Activated T-helper 9 cell treated with anti-CD3 and anti-CD28 coated beads, Interleukin-2, amount 50 U/mL, for 16 hours (primary cell): ENCODE measurements at places on chromosomes 5 and 9.

DNA sequence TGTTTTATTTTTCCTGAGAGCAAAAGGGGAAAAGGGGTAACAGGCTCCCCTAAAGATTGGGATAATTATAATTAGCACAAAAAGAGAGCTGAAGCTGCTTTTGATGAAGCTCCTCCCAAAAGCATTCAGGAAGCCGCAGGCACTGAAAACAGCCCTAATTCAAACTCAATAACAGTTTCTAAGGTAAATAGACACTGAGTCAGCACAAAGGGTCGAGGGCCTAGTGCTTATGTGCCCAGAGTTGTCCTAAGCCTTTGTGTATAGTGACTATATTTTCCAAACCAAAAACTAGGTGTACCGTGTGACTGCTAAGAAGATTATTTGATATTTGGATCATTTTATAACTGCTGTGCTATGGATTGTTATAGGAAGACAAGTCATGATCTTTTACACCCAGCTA lies 67.7 kb downstream of the HMHB1 start:
- no peak for DNase-seq

DNA sequence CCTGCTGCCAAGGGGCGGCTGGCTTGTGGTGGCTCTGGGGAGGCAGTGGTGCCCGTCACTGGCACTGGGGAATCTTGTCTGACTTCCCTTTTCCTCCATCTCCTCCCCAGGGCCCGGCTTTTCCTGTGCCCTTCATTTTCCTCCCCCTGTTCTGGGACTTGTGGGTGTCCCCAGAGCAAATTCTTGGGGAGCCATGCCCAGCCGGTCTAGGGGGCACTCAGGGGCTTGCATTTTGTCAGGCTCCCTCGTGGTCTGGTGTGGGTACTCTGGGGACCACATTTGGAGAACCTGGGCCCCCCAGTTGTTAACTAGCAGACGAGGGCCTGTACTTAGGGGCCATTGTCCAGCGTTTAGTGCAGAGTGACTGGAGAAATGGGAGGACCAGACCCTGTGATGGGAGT lies 105.2 kb upstream of the IER5L start:
- DNase-seq = no peak

- DNase-seq = no peak
Observed at GRCh38 chr9:84111726-84112125, 131.1 kb downstream of the RMI1 start.

- no peak for DNase-seq
Observed at GRCh38 chr5:160463740-160464465, 42.2 kb downstream of the PTTG1 start.

DNA sequence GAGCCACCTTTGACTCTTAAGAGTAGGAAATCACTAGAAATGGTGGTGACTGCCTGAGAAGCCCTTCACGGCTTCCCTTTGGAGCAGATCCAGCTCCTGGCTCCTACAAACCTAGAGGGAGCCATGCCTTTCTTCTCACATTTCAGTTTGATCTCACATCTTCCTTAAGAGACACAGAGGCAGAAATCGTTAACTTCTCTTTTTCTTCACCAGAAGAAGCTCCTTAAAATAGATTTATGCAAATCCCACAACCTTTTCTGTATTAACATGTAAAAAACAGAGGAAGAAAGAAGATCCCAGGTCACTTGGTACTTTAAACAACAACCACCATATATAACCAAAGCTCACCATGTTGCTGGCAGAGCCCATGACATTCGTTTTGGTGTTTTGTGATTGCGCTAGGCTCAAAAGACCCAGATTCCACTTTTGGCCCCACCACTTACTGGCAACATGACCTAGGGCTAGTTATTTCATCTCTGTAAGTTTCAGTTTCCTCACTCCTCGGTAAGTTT lies 29.6 kb downstream of the PAX5 start:
- no peak for DNase-seq

DNA sequence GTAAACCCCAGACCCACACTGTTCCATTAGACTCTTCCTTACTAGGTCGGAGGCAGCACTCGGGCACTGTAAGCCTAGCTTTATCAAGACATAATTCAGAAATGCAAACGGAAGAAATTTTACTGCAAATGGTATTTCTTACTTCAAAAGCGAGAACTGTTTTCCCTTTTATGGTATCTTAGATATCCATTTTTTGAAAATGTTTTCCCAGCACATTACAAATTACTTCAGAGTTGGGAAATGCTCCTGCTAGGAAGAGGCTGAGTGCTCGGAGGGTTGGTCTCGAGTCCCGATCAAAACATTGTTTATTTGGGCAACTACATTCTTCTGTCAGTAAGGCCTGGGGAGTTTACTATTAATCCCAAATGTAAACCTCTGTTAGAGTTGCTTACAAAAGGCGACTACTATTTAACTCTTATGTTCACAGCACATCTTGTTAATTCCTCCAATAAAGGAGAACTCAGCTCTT lies 332.9 kb downstream of the CWC27 start:
- no peak for DNase-seq

DNA sequence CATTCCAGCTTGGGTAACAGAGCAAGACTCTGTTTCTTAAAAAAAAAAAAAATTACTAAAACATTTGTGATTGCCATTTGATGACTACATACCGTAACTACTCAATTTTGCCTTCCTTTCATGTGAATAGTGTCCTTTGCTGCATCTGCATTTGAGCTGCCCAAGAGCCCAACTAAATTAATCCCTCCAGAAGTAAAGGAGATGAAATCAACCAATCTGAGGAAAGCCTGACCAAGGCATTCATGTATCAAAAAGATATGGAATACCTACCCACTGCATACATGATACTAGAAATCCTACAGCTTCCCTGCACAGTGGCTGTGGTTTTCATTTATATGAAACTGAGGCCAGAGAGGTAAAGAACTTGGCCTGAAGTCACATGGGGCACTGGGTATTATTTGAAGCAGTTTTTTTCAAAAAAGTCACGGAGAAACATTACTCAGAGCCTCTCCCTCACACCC lies 177.5 kb downstream of the AOPEP start:
- DNase-seq = no peak
